ENCODE measurements at places on chromosomes 7 and 10. TPM values are rescaled to one million over a fixed set of nuclear protein-coding genes. Genes with fewer than 3 reads are reported as not detected.

DNA sequence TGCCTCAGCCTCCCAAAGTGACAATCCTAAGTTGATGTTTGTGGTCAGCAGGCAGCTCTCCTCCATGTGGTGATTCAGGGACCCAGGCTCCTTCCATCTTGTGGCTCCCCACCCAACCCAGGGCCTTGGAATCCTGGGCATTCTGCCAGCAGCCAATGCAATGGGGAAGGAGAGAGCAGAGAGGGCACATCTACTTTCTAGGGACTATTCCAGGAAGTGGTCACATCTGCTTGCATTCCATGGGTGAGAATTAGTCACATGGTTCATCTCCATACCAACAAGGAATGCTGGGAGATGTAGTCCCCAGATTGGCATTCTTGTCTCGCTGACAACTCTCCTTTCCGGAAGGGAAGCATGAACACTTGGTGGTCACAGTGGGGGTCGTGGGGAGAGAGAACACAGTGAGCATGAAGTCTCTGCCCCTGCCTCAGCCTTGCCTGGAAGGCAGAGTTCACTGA, 9.9 kb upstream of the SRRM3 start:
- no peak for DNase-seq

Gene NEUROD6
- total RNA-seq, result not detected

Gene STAG3
- total RNA-seq, result 1.2 TPM

DNA sequence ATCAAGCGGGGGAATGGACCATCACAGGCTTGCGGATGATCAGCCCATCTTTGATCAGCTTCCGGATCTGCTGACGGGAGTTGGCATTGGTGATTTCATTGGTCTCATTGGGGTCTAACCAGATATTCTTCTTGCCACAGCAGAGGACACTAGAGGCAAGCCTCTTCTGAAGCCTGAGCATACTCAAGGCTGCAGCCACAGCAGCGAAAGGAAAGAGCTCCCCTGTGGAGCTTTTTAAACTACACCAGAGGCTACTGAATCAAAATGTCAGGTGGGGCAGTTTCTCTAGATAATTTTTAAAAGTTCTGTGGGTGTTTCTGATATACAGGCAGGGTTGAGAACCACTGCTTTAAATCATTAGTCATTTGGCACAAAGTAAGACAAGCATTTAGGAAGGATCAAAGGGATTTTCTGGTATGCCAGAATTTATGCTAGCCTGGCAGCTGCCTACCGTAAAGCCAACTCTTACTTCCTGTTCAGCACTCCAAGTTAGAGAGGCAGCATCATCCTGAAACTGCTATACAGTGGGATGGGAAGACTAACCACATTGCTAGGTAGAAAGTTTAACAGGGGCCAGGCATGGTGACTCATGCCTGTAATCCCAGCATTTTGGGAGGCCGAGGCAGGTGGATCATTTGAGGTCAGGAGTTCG, 7.0 kb downstream of the NAPEPLD start:
- DNase-seq, result no peak

DNA sequence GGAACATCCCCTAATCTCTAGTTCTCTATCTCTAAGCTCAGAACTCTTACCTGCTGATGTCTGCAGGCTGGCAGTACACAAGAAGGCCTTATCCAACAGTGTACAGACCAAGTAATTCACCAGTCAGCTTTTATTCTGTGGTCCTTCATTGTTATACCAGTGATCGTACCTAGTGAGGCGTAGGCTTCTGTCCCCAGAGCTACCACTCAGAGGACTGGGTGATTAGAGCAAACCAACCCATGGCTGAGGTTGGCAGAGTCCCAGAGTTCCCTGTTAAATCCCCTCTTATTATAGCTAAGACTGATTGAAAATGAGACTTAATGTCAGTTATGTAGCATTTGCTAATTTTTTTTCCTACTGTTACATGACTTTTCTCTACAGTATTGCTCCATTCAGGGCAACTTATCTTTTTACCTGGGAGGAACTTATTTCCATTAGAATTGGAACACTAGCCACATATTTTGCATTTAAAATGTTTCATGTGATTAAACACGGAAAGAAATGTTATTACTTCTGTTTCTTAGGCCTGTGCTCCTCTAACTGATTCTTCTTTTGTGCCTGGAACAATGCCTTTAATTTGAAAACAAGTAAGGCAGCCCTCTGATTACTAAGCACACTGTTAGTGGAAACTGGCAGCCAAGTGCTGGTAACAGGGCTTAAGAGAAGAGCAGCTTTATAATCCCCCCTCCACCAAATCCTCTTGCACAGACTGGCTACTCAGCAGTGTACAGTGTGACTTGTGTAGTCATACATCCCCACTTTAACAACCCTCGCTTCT, 127.2 kb downstream of the LRRC4 start:
- DNase-seq, result no peak

DNA sequence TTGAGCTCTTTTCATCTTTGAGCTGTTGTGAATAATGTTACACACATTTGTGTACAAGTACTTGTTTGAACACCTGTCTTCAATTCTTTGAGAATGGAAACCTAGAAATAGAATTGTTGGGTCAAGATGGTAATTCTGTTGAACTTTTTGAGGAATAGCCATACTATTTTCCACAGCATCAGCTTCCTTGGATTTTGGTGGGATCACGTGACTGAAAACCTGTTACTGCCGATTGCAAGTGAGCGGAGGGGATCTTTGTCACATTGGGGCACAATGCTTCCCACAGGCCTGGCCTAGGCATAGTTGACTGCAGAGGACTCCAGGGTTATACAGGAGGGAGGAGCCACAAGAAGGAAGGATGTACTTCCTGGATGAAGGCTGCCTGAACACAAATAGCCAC, 21.3 kb upstream of the CACUL1 start:
- no peak for DNase-seq

Gene SCRN1
- 57.9 TPM for total RNA-seq

Gene SH2D4B
- 0.10 TPM for total RNA-seq

Gene RBM20
- 2.0 TPM for total RNA-seq

DNA sequence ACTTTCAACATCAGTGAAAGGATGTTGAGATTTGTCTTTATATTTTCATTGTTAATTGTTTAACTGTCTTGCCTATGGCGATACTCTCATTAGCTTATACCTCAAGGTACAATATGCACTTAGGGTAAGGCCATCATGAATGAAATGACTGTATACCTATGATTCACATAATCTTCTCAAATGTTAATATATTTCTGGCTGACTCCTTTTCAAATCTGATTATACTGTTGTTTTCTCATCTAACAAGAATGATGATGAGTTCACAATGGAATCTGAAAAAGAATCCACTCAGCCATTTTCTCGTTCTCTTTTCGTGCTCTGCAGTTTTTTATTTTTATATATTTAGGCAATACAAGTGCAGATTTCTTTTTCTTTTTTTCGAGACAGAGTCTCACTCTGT, 159.1 kb downstream of the ARHGAP12 start:
- no peak for DNase-seq

Gene TMEM196
- total RNA-seq, result 3.6 TPM

Gene FBXL13
- 1.7 TPM for total RNA-seq

Gene CALHM3
- total RNA-seq, result not detected

DNA sequence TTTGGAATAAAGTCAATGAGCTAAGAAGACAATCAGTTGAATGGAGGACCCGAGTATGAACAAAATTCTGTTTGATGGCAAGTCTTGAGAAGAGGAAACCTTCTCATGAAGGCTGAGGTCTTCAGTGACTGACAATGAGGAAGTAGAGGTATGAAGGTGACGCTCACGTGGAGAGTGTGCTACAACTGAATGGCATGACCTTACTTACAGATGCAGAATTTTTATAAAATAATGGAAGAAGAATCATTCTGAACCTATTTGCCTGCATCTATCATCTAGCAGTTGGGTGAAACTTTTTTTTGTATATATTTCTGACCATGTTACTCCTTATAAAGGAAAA, 19.4 kb upstream of the SP4 start:
- no peak for DNase-seq

Gene CACNB2
- 21.6 TPM for total RNA-seq

- DNase-seq, result no peak
Observed at GRCh38 chr10:70426823-70427222, 14.7 kb downstream of the NODAL start.

DNA sequence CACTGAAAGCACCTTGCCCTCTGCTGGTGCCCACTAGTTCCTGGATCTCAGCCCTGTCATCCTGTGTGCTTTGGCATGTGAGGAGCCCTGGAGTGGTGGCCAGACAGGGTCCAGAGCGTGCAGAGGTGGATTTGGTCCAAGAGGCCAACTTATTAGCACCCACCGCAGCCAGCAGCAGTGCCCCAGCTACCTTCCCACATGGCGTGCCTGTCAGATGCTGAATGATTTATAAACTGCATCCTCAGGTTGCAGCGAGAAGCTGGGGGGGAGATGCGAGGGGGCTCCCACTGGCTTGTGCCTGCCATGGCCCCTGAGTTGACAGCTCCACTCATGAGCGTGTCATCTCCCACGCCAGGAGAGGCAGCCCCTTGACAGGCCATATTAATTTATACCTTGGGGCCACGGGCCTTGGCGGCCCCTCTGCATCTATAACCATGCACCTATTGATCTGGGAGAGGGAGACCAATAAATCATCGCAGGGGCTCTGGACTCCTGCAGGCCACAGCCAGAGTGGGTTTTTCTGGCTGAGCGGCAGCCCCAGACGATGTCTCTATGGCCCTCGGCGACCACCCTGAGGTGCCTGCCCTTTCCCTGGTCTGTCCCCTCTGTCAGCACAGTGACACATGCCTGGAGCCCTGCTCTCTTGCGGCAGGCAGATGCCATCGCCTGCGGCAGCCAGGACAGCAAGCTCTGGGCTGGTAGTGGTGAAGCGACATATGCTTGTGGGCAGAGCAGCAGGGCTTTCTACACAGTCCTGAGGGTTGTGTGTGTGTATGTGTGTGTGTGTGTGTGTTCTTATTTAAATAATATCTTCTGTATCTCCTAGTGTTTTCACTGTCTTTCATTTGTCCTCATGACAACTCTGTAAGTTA, 120.8 kb downstream of the CDH23 start:
- no peak for DNase-seq

Gene CHAT
- not detected for total RNA-seq

DNA sequence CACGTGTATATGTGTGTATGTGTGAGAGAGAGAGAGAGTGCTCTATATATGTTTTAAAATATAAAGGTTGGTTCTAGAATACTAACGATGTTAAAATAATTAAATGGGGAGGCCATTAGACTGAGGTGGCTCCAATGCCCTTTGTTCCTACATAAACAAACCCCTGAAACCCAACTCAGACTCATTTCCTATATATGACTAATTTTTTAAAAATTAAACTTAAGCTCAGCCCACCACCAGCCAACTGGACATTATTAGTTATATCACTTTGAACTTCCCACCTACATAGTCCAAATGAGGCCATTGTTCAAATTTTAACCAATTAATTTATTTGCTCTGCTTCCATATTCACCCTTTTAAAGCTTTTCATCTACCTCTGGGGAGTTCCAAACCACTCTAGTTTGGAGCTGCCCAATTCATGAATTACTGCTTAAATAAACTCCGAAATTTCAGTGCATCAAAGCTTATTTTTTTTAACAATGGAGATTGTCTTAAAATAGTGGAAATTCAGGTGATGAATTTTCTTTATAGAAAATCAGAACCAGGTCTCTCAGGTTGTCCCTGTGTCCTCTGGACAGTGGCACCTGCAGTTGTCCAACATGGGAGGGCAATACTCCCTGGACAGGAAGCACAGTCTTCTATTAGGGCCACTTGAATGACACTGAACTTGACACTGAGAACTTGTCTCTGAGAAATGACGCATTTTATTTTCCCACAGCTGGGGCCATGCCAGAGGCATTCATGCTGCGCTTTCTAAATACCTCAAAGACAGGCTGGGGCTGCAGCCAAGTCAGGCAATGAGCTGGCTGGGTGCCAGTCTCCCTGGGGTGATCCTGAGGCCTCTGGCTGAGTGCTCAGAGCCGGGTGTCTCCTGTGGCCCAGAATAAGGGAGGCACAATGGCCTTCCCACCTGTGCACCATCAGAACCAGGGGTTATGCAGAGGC, 109.5 kb upstream of the TMEM72 start:
- peak; percentile 91 for DNase-seq

Gene OR2A42
- 0.14 TPM for total RNA-seq

DNA sequence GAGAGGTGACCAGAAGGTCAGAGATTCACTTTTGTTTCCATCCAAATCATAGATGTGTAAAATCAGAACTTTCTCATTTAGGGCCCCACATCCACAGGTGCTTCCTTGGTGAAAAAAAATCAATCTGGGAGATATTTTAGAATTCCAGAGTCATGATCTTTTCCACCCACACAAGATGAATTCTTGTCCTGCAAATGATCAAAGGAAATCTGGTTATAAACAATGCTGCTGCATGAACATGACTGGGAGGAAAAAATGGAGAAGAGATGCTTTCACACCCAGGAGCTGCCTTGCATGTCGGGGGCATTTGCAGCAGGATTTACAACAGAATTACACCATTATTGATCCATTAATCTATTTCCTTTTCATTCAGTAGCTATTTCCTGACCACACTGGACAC, 106.5 kb upstream of the TMEM72 start:
- no peak for DNase-seq

GRCh38 chr7:2596464-2597272, 35.1 kb upstream of the TTYH3 start:
- no peak for DNase-seq

- DNase-seq, result no peak
Observed at GRCh38 chr7:67550801-67551436, 554.3 kb downstream of the TYW1 start.

DNA sequence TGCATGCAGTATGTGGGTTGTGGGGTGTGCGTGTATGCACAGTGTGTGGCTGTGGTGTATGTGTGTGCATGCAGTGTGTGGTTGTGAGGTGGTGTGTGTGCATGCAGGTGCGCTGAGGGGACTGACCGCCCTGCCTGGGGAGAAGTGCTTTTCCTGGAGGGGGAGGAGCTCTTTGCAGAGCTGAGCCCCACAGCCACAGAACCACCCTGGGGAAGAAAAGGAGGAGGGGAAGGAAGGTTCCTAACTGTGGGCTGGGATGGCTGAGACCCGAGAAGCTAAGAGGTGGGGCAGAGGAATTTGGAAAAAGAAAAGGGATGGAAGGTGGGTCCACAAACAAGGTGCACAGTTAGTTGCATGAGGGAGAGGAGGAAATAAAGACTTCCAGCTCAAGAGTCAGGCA, at the start of gene TRPV5:
TRPV5 (minus strand) TSS at position 123 of the 400 bp plus-strand sequence. CDS start 287 bp downstream, outside the sequence.
- no peak for DNase-seq

Gene MCM7
- 21.7 TPM for total RNA-seq

DNA sequence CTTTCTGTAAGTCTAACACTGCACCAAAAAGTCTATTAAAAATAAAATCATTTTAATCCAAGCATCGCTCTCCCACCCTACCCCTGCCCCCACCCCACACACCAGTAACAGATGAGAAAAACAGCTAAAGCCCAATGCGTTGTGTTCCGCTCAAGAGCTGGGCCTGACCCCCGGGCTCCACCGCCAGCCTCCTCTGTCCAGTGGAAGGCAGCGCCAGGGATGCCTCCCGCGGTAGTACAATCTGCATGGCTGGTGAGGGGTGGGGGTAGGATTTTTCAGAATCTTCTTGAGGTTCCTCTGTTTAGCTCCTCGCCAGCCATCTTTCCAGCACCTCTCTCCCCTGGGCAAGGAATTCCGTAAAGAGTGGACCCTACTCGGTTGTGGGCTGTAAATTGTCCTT, 12.1 kb downstream of the THSD7A start:
- DNase-seq, result no peak

- no peak for DNase-seq
Observed at GRCh38 chr10:106053061-106053460, 1111.4 kb downstream of the SORCS1 start.

Gene WNT8B
- not detected for total RNA-seq
